ENCODE measurements at places on chromosomes 13 and 19.

DNA sequence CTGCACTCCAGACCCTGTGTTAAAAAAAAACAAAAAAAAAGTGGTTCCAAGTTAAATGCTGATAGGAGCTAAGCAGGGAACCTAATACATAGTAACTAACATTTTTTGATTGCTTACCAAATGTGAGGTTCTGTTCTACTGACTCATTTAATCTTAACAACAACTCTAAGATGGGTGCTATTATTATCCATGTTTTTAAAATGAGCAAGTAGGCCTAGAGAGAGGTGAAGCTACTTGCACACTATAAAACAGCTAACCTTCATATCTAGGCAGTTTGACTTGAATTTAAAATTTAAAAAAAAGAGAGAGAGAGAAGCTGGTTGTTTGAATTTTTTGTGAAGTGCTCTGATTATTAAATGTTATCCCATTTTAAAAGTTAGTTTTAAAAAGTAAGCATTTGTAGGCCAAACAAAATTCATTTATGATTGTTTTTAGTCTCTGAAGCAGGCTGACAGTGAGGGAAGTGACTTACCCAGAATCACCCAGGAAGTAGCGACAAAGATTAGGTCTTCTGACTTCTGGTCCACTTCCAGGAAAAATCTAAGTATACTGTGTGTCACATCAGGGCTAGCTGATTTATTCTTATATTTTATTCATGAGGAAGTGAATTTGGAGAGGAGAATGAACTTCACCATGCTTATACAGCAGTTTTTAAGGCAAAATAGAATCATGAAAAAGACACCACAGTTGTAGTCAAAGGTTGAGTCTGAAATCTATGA lies 2.4 kb downstream of the SIGLECL1 start:
- DNase-seq: no peak

- DNase-seq: no peak
Measured at GRCh38 chr13:101025519-101025918, 350.9 kb upstream of the TMTC4 start.

DNA sequence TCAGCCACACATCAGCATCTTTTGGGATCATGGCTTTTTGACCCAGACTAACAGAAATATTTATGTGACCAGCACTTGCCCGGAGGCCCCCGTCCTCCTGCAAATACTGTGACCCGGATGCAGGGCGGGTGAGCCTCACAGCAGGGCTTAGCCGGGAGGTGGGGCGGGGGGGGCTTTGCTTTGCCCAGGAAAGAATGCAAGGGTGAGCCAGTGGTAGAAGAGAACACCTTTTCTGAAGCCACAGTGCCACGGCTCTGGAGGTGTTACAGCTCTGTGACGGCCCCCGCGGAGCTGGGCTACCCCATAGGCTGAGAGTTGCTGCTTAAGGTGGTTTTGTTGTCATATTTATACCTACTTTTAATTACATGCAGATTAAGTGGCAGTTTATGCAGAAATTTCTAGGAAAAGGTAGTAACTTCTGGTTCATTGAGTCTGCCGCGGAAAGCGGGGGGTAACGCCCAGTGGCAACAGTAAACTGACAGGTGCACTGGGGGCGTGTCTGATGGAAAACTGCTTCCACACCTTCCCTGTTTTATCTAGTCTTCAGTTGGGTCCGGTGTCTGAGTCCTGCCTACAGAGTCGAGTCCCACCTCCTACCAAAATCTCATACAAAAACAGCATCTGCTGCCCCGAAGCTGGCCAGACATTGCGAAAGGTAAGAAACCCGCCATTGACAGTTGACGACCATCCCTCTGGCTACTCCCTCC lies 187.9 kb downstream of the TEX29 start:
- DNase-seq: no peak

DNA sequence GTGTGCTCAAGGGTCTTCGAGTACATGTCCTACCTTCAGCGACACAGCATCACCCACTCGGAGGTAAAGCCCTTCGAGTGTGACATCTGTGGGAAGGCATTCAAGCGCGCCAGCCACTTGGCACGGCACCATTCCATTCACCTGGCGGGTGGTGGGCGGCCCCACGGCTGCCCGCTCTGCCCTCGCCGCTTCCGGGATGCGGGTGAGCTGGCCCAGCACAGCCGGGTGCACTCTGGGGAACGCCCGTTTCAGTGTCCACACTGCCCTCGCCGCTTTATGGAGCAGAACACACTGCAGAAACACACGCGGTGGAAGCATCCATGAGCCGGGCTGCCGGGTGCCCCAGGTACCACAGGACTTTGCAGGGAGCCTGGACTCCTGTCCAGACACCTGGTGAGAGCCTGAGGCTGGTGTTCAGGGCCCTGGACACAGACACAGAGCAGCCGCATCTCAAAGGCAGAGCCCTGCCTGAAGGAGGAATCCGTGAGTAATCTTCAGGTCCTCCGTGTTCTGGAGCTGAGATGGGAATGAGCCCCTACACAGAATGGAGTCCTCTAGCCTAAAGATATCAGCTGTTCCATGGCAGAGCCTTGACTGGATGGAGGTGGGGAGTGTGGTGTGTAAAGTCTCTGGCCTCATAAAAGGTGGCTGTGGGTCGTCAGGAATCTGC lies 1.5 kb downstream of the ZNF581 start:
- DNase-seq: no peak

DNA sequence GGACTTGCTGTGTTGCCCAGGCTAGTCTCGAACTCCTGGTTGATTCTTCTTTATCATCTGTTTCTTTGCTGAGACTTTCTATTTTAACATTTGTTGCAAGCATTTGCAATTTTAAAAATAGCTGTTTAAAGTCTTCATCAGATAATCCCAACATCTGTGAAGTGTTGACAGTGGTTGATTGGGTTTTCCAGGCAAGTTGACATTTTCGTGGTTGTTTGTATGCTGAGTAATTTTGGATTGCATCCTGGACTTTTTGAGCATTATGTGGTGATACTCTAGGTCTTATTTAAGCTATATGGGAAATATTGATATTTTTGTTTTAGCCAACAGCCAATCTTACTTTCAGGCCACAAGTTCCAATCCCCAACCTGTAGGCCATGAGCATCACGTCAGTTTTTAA lies 25.1 kb downstream of the AP1M1 start:
- DNase-seq: no peak

GRCh38 chr13:23504180-23504579 lies 66.0 kb upstream of the TNFRSF19 start:
- DNase-seq: no peak

GRCh38 chr19:42335971-42336370 lies 10.5 kb downstream of the MEGF8 start:
- DNase-seq: no peak

GRCh38 chr19:50459067-50459456 lies 17.2 kb upstream of the EMC10 start:
- DNase-seq: no peak

DNA sequence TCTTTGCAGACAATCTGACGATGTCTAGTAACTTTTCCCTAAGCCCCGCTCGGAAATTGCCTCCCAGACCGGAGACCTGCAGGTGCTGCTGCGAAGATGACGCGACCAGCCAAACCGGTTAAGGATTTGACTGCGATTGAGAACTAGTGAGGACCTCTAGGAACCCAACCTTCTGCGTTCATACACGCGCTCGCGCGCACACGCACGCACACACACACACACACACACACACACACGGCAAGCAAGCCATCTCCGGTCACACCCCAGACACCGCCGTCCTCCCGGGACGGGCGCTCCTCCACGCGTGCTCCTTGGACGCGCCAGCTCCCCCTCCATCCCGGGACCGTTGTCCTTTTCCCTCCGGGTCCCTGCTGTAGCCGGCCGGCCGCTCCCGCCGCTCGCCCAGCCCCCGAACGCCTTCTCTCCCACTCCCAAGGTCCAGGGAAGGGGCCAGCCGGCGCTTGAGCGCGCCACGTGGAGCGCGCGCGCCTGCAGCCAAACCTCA lies 1.2 kb downstream of the TBC1D4 start:
- no peak for DNase-seq

- DNase-seq: no peak
Measured at GRCh38 chr13:71148396-71148795, 718.6 kb downstream of the DACH1 start.

- no peak for DNase-seq
Measured at GRCh38 chr19:41807176-41807575, 10.8 kb downstream of the CEACAM3 start.

All from SW 1271 (cell line).